ENCODE measurements at places on chromosomes 7 and 10. TPM values are rescaled to one million over a fixed set of nuclear protein-coding genes. Genes with fewer than 3 reads are reported as not detected.

The CYP17A1 gene
- total RNA-seq, result 1.8 TPM

The NMT2 gene
- total RNA-seq, result 21.3 TPM

The TRIL gene
- 0.15 TPM for total RNA-seq

The KRIT1 gene
- 21.9 TPM for total RNA-seq

The HERC4 gene
- 31.7 TPM for total RNA-seq

The UNC5B gene
- total RNA-seq, result 1.8 TPM

The GPR15LG gene
- total RNA-seq, result not detected

DNA sequence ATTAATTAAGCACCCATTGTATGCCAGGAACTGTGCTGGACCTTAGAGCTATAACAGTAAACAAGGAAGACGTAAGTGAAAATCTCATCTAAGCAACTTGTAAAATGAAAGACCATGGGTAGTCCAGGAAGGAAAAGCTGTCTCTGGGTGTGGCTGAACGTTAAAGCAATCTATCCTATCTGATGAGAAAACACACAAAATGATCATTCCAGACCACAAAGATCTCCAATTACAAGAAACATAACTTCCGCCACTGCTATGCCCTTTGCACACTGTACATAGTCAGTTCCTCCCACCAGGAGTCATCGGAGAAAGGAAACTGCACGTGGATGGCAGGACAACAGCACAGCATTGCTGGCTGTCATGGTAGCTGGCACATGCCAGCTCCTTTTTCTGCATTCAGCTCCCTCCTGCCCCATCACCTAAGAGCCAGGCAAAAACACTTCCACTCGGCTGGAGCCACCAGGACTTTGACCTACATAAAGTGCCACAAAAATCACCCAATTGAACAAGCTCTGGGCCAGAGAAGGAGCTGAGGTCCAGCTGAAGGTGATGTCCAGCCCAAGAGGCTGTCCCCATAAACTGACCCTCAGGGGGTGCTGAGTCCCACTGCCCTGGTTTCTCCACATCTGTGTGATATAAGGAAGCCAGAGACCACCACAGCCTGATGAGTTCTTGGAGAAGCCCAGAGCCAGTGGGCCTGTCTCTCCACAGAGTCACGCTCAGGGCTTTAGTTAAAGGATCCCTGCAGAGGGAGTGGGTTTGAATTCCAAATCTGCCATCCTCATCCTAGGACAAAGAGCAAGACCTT lies 56.4 kb downstream of the STEAP1B start:
- no peak for DNase-seq

DNA sequence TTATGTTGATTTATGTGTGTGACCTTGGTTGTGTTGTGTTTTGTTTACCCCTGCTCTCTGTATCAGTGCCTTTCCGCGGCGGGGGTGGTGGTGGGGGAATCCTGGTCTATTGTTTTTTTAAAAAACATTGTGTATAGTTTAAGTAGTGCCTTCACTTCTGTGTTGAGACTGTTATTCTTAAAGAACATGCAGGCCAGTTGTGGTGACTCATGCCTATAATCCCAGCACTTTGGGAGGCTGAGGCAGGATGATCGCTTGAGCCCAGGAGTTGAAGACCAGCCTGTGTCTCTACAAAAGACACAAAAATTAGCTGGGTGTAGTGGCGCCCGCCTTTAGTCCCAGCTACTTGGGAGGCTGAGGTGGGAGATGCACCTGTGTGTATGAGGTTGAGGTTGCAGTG lies 429.0 kb upstream of the LRGUK start:
- no peak for DNase-seq

DNA sequence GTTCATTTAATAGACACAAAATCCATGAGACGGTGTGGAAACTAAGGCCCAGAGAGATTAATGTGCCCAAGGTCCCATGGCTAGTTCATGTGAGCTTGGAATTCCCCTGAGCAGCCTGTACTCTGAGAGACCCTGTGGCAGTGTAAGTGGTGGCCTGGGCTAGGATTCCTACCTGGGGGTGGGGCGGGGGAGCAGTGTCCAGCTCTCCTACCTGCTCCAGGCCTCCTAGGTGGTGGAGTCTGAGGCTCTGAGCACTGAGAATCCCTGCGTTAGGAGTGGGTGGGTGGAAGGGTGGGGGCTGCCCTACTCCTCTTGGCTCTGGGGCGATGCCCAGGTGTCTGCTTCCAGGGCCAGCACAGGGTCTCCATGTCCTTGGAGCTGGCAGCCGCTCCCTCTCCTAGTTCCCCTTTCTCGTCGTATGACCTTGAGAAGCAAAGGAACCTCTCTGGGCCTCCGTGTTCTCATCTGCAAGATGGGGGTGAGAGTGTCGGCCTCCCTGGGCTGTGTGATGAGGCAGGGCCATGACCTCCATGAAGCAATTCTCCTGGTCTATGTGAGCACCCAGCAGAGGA lies 2.5 kb downstream of the SNCG start:
- no peak for DNase-seq

- no peak for DNase-seq
Observed at GRCh38 chr10:60735244-60735643, 43.0 kb upstream of the CDK1 start.

GRCh38 chr7:47373871-47374451 lies 207.9 kb downstream of the TNS3 start:
- DNase-seq, result no peak

GRCh38 chr7:97090761-97091353 lies 26.6 kb upstream of the SDHAF3 start:
- DNase-seq, result no peak

DNA sequence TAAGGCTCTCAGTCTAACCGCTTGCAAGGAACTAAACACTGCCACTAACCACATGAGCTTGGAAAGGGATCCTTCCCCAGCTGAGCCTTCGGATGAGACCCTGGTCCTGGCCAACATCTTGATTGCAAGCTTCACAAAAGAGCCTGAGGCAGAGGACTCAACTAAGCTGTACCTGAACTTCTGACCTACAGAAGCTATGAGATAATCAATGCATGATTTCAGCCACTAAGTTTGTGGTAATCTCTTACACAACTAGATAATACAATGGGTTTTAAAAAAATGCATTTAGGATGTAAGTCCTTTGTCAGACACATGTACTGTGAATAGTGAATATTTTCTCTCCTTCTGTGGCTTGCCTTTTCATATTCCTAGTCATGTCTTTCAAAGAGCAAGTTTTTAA lies 125.6 kb upstream of the RHEB start:
- no peak for DNase-seq

- DNase-seq, result no peak
Observed at GRCh38 chr7:103574576-103574975, 128.6 kb upstream of the SLC26A5 start.

GRCh38 chr10:4088354-4089066 lies 303.5 kb upstream of the KLF6 start:
- DNase-seq, result no peak

DNA sequence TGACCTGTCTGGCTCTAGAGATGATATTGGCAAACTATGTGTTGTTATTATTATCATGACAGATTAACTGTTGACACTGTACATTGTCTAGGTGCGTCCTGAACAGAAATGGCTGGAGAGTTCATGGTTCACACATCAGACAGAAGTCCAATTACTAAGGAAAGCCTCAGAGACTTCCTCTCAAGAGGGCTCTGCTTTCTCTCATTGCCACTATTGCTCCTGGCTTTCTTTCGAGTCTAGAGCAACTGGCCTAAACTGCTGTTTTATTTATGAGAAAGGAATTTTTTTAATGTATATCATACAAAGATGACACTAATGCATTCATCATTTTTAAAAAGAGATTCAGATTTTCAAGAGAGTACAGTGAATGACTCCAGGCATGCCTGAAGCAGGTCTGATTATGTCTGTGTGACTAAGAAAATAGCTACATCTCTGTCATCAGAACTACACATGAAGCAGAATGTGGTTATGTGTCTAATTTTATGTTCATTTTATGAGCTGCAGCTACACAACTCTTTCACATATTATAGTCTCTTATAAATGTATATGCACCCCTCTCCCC lies 30.4 kb downstream of the NRCAM start:
- DNase-seq, result no peak

DNA sequence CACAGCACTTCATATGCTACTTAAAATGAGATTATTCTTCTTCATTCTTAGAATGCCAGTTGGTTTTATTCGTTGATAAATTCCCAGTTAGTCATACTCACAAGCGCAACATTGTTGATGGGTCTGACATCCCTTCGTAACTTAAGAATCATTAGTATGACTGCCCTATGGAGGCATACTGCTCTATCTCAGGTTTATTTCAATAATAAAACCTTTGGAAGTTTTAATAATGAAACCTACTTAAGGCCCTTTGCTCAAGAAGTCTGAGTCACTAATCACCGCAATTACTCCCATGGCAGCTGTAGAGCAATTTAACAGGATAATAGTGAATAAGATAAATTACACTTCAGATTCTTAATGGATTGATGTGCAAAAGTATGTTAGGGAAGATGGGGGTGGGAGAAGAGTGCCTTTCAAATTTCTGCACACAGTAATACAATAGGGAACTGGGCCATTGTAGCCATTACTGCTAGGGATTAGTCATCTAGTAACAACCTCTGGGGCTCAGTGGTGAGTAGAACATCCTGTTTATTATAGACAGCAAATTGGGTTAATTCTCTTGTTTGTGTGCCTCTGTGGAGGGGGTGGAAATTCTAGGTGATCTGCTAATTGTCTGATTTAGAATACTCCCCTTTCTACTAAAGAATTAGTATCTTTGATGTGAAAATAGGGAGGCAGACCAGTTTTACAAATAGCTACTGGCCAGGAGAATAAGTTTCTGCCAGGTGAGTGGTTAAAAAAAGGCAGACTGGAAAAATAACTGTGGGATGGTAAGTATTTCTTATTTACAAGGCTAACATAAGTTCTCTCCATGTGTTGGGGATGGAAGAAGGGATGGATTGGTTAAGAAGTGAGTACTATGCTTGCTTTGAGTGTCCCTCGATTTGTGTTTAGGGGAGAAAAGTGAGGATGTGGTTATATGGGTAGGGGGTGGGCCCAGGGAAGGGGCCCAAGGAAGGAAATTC lies 74.5 kb upstream of the VKORC1L1 start:
- DNase-seq, result no peak

Data from right lobe of liver (tissue), 6 donors.